ENCODE measurements at places on chromosomes 4 and X.

GRCh38 chr4:83251447-83251830, 33.2 kb downstream of the COQ2 start:
- no peak for DNase-seq

- no peak for DNase-seq
Measured at GRCh38 chr4:3611778-3612177, 79.6 kb upstream of the LRPAP1 start.

- DNase-seq: peak; percentile 69
Measured at GRCh38 chrX:153649178-153649914, 2.3 kb downstream of the DUSP9 start.

- DNase-seq: no peak
Measured at GRCh38 chrX:131741103-131741581, 197.3 kb downstream of the OR13H1 start.

DNA sequence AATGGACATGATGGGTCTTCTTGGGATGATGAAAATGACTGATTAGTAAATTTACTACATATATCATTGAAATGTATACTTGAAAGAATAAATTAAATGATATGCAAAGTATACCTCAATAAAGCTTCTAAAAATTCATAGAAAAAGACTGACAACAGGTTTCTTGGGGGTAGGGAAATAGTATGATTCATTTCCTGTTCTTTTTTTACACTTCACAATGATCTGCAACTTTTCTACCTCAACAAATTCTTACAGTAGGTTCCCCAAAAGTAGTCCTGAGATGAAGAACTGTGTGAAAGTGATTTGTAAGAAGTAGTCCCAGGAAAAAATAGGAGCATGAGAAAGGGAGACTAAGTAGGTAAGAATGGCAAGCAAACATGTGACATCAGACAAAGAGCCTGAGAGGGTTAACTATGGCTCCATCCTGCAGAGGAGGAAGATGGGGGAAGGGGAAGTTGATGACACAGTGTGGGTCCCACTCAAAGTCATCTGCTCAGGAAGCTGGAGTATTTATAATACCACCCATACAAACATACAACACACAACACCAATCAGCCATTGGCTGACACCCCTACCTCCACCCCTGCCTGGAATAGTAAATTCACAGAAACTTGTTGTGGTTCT, 73.9 kb downstream of the ARHGAP6 start:
- DNase-seq: no peak

GRCh38 chrX:151774421-151774820, 39.9 kb downstream of the CNGA2 start:
- DNase-seq: no peak

GRCh38 chrX:40298572-40299479, 201.1 kb upstream of the BCOR start:
- DNase-seq: no peak

GRCh38 chr4:113423631-113424030, 337.9 kb downstream of the CAMK2D start:
- DNase-seq: no peak

DNA sequence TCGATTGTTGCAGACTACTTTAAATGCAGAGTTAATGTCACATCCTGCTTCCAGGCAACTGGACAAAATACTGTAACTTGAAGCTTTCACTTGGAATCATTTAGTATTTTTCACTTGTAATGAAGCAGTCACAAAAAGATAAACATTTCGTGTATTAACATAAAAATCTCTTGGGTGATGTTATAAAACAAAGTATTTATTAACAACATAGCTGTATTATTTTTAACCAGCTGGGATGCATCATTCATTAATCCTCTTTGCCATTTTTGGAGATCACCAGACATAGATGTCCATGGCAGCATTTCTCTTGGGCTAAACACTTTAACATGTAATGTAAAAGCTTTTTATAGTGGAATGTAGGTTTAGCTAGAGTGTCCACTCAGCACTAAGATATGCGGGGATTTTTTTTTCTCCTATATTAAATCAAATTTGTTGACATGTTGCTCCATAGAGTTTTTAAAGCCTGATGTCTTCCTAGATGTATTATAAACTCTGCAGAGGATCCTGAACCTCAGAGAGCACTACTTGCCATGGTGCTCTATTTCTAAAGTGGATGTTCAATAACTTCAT, 193.7 kb upstream of the SPANXN4 start:
- DNase-seq: no peak

GRCh38 chr4:94895081-94895480, 137.3 kb downstream of the BMPR1B start:
- no peak for DNase-seq

DNA sequence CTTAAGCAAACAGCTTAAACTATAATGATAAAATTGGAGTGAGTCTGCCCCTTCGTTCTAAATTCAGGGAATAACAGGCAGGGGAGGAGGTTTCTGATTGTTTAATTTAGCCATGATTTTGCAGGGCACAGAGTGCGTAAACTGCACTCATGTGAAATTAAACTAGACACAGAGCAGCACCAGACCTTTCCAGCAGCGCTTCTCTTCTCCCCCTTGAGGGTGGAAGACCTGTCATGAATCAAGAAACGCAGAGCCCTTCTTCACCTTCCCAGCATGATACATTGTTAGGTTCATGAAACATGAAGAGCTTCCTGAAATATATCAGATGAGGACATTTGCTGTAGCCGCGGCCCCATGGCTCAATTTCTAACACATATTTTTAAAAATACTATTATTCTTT, 63.1 kb downstream of the FAM114A1 start:
- DNase-seq: no peak

Data from GM12892 (cell line).